ENCODE measurements at places on chromosomes 6 and 20.
A peak's percentile ranks its signal among the peaks of the same experiment; 100 is the strongest.

DNA sequence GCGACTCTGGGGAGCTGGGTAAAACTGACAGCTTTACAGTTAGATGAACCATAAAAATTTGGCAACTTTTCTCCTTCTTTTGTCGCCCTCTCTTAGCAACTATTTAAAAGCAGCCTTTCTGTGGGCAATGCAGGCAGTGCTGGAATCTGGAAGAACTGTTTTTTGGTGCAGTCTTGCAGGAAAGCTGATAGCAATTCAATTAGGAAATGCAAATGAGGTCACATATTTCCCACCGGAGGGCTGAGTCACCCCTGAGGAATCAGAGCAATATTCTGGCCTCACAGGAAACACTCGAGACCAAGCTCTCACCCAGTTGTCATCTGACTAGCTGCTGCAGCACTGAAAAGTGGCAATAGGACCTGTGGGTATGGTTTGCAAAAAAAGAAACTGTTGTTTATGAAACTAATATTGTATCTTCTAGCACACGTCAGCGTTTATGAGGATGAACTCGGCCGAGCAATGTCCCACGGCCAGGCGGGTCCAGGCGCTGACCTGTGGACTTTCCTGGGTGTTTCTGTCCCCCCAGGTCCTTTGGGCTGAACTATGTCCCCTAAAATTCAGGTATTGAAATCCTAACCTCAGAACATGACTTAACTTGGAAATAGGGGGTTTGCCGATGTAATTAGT lies 312.3 kb downstream of the TAF4 start:
- DNase-seq = no peak

- DNase-seq = peak; percentile 64
These were observed 1.5 kb upstream of the GMEB2 start for GRCh38 chr20:63628246-63628975.

DNA sequence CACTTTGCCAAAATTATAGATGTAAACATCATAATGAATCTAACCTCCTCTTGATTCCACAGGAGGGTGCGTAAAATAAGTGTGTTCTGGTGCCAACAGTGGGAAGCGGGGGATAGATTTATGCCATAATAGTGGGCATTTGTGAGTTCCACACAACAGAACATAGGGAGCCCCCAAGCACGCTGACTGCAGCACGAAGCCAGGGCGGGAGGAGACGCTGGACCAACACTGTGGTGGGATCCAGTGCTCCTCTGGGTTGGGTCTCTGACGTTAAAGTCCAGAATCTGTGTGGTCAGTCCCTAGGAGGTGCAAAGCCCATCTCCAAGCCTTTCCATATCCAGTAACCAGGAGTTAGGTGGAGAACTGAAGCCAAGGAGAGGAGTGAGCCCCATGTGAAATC lies 1.8 kb upstream of the TTLL2 start:
- DNase-seq = no peak

- DNase-seq = no peak
These were observed 63.0 kb upstream of the VSTM2L start for GRCh38 chr20:37839955-37840354.

GRCh38 chr6:80163754-80164187 lies 57.3 kb downstream of the BCKDHB start:
- DNase-seq = peak; percentile 7

DNA sequence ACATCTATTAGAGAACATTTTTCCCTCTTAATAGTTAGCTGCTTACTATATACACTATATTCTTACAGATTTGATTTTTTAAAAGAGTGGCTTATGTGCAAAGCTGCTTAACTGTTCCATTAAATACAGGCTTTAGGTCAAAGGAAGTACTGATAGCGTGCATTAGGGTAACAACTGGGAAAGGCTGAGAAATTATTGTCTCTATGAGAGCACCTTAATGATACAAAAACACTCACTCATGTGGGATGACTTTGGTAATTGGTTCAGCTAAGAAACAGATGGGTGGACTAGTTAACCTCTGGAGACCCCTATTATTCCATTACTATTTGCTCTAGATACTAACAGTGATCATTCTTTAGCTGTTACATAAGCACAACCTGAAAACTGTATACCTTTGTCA lies 4.0 kb downstream of the DCDC2 start:
- DNase-seq = no peak

- no peak for DNase-seq
These were observed 128.0 kb downstream of the RIN2 start for GRCh38 chr20:19885939-19886660.

All from CD4-positive, alpha-beta T cell treated with Interleukin-21 for 1 hour (primary cell).